ENCODE measurements at places on chromosomes 16 and 17. TPM values are rescaled to one million over a fixed set of nuclear protein-coding genes. Genes with fewer than 3 reads are reported as not detected.
A peak's percentile ranks its signal among the peaks of the same experiment; 100 is the strongest.

The UBE2I gene
- 30.0 TPM for total RNA-seq

The GPRC5C gene
- 56.0 TPM for total RNA-seq

The NTN3 gene
- total RNA-seq: 3.4 TPM

The YWHAE gene
- 258 TPM for total RNA-seq

The CLEC3A gene
- not detected for total RNA-seq

The PPY gene
- 0.18 TPM for total RNA-seq

The ZNF469 gene
- total RNA-seq: 4.4 TPM

The QRICH2 gene
- total RNA-seq: 2.1 TPM

The MYH2 gene
- 42.5 TPM for total RNA-seq

The PITPNM3 gene
- 2.1 TPM for total RNA-seq

The SYCE1L gene
- 13.2 TPM for total RNA-seq

The CDC27 gene
- total RNA-seq: 58.8 TPM

The SYNGR3 gene
- 0.93 TPM for total RNA-seq

- peaks cover 34% of the 10 kb centered on the region for H3K36me3 ChIP-seq
- H3K27me3 ChIP-seq: no peaks in the 10 kb centered on the region
- H3K4me3 ChIP-seq: peak within 1 kb of the TSS; percentile 57
These were observed at the start of gene MFAP4 for GRCh38 chr17:19386974-19387920. Gene MFAP4 (minus strand): TSS chr17:19387190. CDS start chr17:19387155, 35 bp downstream.

GRCh38 chr17:61400717-61401388 lies 1.2 kb downstream of the TBX2 start:
- H3K36me3 ChIP-seq: peaks cover 2% of the 10 kb centered on the region
- H3K27me3 ChIP-seq: peaks cover 93% of the 10 kb centered on the region
- H3K4me3 ChIP-seq: peak overlapping the region; percentile 51
- DNase-seq: peak; percentile 57

- H3K36me3 ChIP-seq: no peaks in the 10 kb centered on the region
- H3K4me1 ChIP-seq: peaks cover 4% of the 10 kb centered on the region
- no peak overlapping the region for H3K27ac ChIP-seq
- H3K27me3 ChIP-seq: no peaks in the 10 kb centered on the region
These were observed 13.5 kb upstream of the ZNF652 start for GRCh38 chr17:49375544-49375943.

- H3K36me3 ChIP-seq: peaks cover 45% of the 10 kb centered on the region
- H3K4me3 ChIP-seq: no peak overlapping the region
- H3K4me1 ChIP-seq: peaks cover 14% of the 10 kb centered on the region
- H3K27me3 ChIP-seq: no peaks in the 10 kb centered on the region
- no peak overlapping the region for H3K27ac ChIP-seq
These were observed 21.0 kb downstream of the SNN start for GRCh38 chr16:11689031-11689840.

- H3K36me3 ChIP-seq: no peaks in the 10 kb centered on the region
- H3K4me3 ChIP-seq: no peak overlapping the region
- no peaks in the 10 kb centered on the region for H3K4me1 ChIP-seq
- H3K27ac ChIP-seq: no peak overlapping the region
These were observed 23.5 kb upstream of the CMIP start for GRCh38 chr16:81421126-81421525.

GRCh38 chr17:83042522-83043158 lies 36.8 kb upstream of the METRNL start:
- no peak for DNase-seq
- H3K27ac ChIP-seq: no peak overlapping the region
- H3K4me1 ChIP-seq: no peaks in the 10 kb centered on the region
- peaks cover 24% of the 10 kb centered on the region for H3K36me3 ChIP-seq

GRCh38 chr17:57470906-57471305 lies 214.6 kb downstream of the MSI2 start:
- peaks cover 12% of the 10 kb centered on the region for H3K27me3 ChIP-seq
- H3K36me3 ChIP-seq: no peaks in the 10 kb centered on the region
- no peak overlapping the region for H3K4me3 ChIP-seq
- H3K27ac ChIP-seq: no peak overlapping the region

GRCh38 chr17:36749493-36749892 lies 148.1 kb downstream of the MRM1 start:
- peaks cover 7% of the 10 kb centered on the region for H3K27me3 ChIP-seq
- H3K27ac ChIP-seq: no peak overlapping the region
- H3K4me1 ChIP-seq: no peaks in the 10 kb centered on the region
- DNase-seq: no peak

DNA sequence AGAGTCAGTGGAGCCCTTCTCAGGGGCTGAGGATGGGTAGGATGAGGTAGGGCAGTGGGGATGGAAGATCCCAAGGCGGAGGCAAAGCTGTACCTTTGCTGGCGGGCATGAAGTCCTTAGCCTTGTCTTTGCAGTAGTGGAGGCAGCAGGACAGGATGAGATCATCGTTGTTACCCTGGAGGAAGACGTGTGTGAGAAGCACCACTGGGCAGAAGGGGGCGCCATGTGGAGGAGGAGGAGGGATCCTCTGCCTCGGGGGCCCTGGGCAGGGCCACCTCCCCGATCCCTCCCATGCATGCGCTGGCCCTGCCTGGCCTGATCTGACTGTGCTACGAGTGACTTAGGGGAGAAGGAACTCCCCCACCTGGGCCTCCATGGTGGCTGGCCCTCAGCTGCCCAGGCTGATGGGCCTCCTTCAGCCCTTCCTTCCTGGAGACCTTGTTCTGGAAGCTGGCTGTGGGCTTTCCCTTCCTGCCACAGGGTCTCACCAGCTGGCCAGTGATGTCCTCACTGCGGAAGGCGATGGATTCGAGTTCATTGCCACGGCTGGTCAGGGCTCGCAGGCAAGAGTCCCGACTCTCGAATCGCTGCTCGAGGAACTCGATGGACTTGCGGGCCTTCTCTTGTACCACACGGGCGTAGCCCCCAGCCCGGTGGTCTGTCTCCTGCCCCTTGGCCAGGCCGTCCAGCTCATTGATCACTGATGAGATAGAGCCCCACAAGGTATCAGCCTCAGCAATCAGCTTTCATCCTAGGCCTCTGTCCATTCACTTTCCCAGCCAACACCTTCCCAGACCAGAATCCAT lies 10.3 kb downstream of the HIC1 start:
- H3K27me3 ChIP-seq: no peaks in the 10 kb centered on the region
- peaks cover 68% of the 10 kb centered on the region for H3K36me3 ChIP-seq
- H3K4me3 ChIP-seq: no peak overlapping the region
- H3K4me1 ChIP-seq: peaks cover 85% of the 10 kb centered on the region
- H3K27ac ChIP-seq: peak overlapping the region; percentile 78

DNA sequence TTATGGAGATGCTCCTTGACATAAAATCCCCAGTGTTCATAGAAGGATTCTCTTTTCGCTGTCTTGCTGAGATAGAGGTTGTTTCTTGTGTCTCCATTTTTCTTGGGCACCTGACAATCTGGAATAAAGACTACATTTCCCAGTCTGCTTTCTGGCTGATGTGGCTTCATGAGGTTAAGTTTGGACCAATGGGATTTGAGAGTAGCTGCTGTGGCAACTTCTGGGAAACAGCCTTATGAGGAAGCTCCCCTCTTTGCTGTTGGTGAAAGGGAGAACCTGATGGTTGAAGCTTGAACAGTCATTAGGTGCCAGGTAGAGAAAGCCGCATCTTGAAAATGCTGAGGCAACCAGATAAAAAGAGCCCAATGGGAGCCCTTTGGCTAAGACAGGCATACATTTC lies 24.4 kb downstream of the HS3ST4 start:
- no peak overlapping the region for H3K27ac ChIP-seq
- no peak for DNase-seq
- H3K4me3 ChIP-seq: no peak overlapping the region
- H3K4me1 ChIP-seq: no peaks in the 10 kb centered on the region

DNA sequence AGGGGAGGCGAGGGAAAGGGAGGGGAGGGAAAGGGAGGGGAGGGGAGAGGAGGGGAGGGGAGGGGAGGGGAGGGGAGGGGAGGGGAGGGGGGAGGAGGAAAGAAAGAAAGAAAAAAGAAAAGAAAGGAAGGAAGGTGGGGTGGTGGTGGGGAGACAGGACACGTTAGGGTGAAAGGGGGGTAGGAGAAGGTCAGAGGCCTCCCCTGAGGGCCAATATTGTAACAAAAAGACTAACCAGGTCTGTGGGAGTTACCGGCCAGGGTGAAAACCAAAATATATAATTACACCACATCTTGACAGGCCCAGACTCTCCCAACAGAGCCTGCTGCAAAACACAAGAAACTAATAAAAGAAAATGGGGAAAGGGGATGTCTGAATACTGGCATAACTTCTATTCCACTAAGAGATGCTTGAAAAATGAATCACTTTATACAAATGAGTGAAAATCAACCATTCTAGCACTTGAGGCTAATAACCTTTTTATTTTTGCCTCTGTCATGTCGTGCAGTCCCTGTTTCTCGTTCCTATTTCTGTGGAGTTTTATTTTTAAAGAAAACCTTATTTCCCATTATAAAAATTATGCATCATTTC lies 10.0 kb downstream of the WDR45B start:
- no peak overlapping the region for H3K27ac ChIP-seq
- no peak for DNase-seq
- no peaks in the 10 kb centered on the region for H3K4me1 ChIP-seq
- no peak overlapping the region for H3K4me3 ChIP-seq
- H3K27me3 ChIP-seq: no peaks in the 10 kb centered on the region

DNA sequence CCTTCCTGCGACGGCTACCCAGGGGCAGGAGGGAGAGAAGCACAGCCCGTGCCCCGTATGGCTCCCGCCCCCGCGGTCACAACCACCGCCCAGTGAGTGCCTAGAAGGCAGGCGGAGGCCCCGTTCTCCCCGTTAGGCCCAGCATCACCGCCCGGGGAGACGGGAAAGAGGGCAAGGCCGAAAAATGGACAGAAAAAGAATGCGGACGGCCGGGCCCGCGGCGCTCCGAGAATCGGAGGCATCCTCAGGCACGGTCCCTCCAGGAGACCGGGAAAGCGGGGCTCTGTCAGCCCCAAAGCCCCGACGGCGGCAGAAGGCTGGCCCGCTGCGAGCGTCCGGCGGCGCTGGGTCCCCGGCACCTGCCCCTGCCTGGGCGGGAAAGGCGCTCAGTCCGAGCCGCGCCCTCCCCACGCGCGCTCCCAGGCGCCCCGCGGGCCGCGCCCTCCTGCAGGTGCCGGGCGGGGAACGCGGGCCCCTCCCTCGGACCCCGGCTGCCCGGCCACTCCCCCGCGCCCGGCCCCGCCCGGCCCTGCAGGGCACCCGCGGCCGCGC lies 407 bp downstream of the MCRIP1 start:
- H3K4me3 ChIP-seq: peak overlapping the region; percentile 88
- peak overlapping the region; percentile 89 for H3K27ac ChIP-seq
- H3K27me3 ChIP-seq: no peaks in the 10 kb centered on the region
- peak; percentile 48 for DNase-seq

GRCh38 chr17:42459256-42459800 lies 650 bp downstream of the ATP6V0A1 start:
- peak overlapping the region; percentile 94 for H3K27ac ChIP-seq
- H3K36me3 ChIP-seq: peaks cover 8% of the 10 kb centered on the region
- H3K4me3 ChIP-seq: peak overlapping the region; percentile 67
- H3K4me1 ChIP-seq: peaks cover 13% of the 10 kb centered on the region
- DNase-seq: peak; percentile 74

DNA sequence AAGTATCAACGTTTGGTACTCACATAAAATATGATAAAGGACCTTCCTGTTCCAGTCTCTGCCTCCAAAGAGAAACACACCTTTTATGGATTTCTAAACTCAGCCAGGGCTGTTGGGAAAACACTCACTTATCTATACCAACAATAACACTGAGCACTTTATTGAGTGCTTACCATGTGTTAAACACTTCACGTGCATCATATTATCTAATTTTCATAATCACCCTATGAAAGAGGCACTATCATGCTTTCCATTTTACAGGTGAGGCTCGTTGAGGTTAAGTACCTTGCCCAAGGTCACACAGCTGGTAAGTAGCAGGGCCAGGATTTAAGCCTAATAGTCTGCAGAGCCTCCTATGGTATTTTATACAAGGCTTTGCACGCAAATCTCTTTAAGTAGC lies 251.5 kb upstream of the SOX9 start:
- no peaks in the 10 kb centered on the region for H3K36me3 ChIP-seq
- peaks cover 7% of the 10 kb centered on the region for H3K4me1 ChIP-seq
- no peak overlapping the region for H3K27ac ChIP-seq
- H3K4me3 ChIP-seq: no peak overlapping the region
- no peaks in the 10 kb centered on the region for H3K27me3 ChIP-seq

GRCh38 chr17:82528484-82529265 lies 9.1 kb downstream of the FOXK2 start:
- no peak overlapping the region for H3K4me3 ChIP-seq
- peak; percentile 76 for DNase-seq
- peaks cover 35% of the 10 kb centered on the region for H3K4me1 ChIP-seq
- peak overlapping the region; percentile 83 for H3K27ac ChIP-seq
- no peaks in the 10 kb centered on the region for H3K27me3 ChIP-seq
- H3K36me3 ChIP-seq: no peaks in the 10 kb centered on the region

DNA sequence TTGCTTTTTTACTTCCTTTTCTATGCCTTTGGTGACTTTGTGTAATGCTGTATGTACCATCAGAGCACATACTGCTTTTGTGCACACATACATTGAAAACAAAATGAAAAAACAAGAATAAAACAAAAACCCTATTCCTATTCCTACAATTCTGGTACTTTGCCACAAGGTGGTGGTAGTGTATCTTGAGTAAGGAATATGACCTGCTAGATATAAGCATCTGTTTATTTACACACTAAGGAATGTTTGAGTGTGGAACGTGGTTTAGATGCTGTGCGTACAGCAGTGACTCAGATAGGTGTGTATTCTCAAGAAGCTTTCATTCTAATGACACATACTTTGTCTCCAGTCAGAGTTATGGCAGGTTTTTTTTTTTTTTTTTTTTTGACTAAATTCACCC lies 606.2 kb downstream of the WWOX start:
- peaks cover 15% of the 10 kb centered on the region for H3K4me1 ChIP-seq
- DNase-seq: no peak
- no peak overlapping the region for H3K27ac ChIP-seq
- H3K36me3 ChIP-seq: no peaks in the 10 kb centered on the region
- no peak overlapping the region for H3K4me3 ChIP-seq

DNA sequence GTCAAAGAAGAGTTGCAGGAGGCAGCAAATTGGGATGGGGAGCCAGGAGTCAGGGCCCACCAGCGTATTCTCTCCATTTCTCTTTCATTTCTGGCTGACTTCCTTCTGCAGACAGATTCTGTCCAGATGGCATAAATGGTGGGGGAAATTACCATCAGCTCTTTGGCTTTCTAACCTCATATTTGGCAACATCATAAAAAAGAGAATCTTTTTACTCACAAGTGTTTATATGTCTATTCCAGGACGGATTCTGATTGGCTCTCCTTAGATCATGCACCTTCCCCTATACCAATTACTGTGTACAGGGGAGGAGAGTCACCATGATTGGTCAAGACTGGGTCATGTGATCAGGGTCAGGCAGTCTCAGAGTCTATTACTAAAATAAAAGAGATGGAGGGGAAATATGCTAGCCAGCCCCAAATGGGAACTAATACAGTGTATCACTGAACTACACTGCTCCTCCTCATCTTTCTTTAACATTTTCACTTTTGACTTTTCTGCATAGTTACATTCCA lies 537.1 kb upstream of the EEF2KMT start:
- H3K27me3 ChIP-seq: no peaks in the 10 kb centered on the region
- H3K4me1 ChIP-seq: no peaks in the 10 kb centered on the region
- H3K36me3 ChIP-seq: no peaks in the 10 kb centered on the region
- H3K27ac ChIP-seq: no peak overlapping the region
- no peak for DNase-seq

GRCh38 chr17:14840616-14841231 lies 424.4 kb downstream of the PMP22 start:
- no peak for DNase-seq
- no peaks in the 10 kb centered on the region for H3K27me3 ChIP-seq
- H3K4me3 ChIP-seq: no peak overlapping the region
- no peaks in the 10 kb centered on the region for H3K4me1 ChIP-seq
- H3K36me3 ChIP-seq: no peaks in the 10 kb centered on the region
- H3K27ac ChIP-seq: no peak overlapping the region

Data from muscle of leg (tissue), 16 donors.